ENCODE measurements at places on chromosomes 1 and 21.
A peak's percentile ranks its signal among the peaks of the same experiment; 100 is the strongest.

DNA sequence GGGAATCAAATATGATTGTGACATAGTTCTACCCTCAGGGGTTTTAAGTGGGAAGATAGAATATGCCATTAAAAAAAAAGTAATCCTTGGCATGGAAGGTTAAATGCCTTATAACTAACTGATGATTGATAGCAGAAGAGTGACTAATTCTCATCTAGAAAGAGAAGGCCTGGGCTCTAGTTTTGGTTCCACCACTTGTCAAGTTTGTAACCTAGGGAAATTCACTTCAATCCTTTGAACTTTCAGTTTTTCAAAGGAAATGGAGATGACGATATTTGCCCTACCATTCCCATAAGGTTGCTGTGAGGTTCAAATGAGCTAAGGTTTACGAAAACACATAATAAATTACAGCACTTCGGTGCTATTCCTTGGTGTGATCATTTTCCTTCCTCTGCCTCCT lies 88.5 kb downstream of the GPR88 start:
- no peak for DNase-seq

DNA sequence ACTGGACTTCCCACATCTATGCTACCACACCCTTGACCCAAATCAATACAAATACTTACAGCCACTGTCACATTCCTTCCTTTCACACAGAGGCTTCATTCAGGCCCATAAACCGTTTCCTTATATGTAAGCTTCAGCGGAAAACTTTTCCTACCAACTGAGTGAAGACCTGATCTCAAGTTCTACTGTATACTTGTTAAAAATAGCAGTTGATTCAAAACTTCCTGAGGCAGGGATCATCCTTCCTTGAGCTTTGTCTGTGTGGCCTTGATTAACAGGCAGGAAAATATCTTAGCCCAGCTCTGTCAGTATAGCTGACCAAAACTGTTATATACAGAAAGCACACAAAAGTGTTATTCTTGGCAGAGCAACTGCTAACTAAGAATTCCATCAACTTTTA lies 42.7 kb downstream of the DENND2C start:
- DNase-seq = no peak

DNA sequence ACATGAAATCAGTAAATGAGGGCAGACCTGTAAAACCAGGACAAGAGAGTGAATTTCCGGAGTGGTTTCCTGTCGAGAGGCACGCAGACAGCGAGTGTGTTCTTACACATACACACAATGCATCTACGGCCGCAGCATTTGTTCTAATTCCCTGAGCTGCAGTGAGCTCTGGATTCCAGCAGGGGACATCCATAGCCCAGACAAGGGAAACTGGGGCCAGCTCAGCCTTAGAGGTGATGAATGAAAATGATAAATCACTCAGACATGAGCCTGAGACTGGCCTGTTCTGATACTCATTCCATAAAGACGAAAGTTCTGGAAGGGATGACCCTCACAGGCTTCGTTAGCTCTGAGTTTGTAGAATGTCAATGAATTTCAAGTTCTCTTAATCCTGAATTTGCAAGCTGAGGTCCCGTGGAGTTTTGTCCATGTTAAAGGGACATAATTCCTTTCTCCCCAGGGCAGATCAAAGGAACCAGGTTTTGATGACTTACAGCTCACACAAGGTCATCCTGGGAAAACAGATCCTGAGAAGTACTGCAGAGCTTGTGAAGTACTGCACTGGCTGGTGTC lies 207.9 kb upstream of the C1orf87 start:
- no peak for DNase-seq

GRCh38 chr1:211237579-211237978 lies 21.6 kb upstream of the RCOR3 start:
- no peak for DNase-seq

DNA sequence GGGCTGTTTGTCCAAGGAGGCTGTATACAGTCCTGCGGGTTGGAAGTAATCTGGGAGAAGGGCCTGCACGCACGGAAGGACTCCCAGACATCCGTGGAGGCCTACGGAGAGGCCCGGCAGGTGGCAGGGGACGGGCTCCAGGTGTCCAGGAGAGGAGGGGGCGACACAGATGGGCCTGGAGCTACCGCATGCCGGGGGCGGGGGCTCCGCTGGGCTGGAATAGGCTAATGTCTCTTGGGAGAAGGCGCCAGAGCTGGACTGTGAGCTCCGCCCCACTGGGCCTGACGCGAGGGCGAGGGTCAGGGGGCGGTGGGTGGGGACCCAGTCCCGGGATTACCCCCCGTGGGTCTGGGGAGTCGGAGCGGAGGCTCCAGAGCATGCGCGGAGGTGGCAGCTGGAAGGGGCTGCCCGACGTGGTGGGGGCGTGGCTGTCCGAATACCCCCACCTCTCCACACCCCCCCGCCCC lies 659 bp downstream of the AGO1 start:
- DNase-seq = peak; percentile 59

DNA sequence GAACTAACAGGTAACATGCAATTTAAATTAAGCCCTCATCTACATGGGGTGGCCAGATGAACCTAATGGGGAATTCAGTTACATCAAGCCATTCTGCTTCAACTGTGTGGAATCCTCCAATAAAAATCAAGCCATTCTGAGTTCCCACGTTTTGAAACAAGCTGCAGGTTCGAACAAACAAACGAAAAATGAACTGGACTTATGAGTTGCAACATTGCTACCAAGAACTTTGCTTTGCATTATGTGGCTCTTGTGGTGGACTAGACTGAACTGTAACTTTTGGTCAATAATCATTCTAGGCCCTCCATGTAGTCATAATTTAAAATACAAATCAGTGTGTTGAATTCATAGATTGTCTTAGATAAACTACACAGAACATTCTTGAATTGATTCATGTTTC lies 517.2 kb downstream of the PTBP2 start:
- no peak for DNase-seq

DNA sequence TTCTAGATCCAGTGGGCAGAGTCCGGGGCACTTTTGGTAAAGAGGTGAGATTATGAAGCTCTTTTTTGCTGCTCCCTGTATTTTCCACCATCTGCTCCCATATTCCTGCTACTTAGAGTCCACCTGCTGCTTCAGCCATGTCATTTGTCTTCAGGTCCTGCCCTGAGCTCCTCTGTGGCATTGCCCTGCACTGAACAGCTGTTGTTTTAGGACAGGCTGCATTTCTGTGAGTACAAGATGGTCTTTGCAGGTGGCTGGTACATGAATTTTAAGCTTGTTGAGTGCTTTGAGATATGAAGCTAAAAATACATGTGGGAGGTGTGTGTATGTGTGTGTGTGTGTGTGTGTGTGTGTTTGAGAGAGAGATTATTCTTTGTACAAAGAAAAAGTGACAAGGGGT lies 21.9 kb downstream of the MT1HL1 start:
- no peak for DNase-seq

- DNase-seq = no peak
Measured at GRCh38 chr1:54952950-54953718, 27.3 kb upstream of the TMEM61 start.

DNA sequence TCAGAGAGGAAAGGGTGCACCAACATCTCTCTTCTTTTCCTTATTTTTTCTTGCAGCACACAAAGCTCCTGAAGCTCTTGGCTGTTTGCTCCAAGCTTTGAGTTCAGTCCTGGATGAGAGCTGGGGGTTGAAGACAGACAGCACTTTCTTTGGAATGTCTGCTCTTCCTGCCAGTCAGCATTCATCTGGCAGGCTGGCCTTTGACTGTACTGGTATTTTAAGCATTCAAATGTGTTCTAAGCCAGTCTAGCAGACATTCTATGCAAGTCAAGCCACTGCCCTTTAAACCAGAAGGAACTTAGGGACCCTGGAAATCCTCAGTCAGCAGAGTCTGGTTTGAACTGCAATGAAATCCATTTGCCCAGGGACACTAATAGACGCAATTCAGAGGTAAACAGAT lies 45.0 kb downstream of the XCL1 start:
- no peak for DNase-seq

GRCh38 chr1:27517907-27518718 lies 28.1 kb upstream of the WASF2 start:
- DNase-seq = no peak

GRCh38 chr1:74835051-74835450 lies 102.1 kb downstream of the TYW3 start:
- no peak for DNase-seq

- DNase-seq = no peak
Measured at GRCh38 chr1:27856561-27857343, 15.6 kb upstream of the THEMIS2 start.

DNA sequence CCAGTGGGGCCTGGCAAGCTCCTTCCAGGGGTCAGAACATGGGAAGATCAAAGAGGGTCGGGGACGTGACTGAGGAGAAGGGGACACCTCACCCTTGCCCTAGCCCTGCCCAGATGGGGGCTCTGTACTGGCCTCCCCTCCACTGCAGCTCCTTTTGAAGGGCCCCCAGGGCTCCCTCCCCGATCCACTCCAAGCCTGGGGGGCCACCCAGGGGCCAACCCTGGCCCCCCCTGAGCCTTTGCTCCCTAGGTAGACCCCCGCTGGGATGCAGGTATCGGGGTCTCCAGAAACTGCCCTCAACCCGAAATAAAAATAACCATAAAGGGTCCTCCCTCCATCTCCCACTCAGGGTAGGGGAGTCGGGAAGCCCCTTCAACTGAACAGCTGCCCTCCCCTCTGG lies 37.4 kb upstream of the FAM131C start:
- no peak for DNase-seq

GRCh38 chr1:34850382-34850781 lies 9.2 kb downstream of the SMIM12 start:
- DNase-seq = no peak

DNA sequence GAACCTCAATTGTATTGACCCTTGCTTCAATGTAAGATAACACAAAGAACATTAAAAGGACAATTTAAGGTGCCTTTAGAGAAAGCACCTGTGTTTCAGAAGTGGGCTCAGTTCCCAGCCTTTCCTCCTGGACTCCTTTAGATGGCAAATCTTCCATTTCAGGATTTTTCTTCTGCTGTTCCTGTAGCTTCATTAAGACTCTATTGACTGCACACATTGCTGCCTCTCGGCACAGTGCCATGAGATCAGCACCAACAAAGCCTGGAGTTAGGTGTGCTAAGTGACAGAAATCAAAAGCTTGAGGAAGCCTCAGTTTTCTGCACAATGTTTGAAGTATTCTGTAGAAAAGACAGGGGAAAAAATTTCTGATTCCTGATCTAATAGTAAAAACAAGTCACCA lies 40.6 kb downstream of the NVL start:
- no peak for DNase-seq

GRCh38 chr1:148379170-148379500 lies 104.0 kb downstream of the PPIAL4G start:
- no peak for DNase-seq

- no peak for DNase-seq
Measured at GRCh38 chr1:11308699-11309224, 35.8 kb downstream of the UBIAD1 start.

DNA sequence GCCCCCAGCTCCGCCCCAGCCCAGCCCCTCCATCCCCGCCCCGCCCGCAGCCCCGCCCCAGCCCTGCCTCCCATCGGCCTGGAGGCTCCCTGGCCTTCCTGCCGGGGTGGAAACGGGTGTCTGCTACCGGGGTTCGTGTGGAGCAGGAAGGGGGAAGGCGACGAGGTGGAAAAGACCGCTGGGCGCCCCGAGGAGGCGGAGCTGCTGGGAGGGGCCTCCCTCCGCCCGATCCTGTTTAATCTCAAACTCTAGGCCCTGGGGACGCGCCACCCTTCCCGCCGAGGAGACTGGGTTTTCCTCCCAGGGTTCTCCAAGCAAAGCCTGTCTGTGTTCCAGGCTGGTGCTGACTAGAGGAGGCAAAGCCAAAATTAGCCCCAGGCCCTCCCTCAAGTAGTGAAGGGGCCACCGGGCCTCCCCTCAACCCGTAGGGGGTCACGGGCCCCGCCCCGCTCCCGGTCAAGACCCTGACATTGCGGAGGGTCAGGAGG lies 16.2 kb upstream of the TTLL10 start:
- peak; percentile 67 for DNase-seq

DNA sequence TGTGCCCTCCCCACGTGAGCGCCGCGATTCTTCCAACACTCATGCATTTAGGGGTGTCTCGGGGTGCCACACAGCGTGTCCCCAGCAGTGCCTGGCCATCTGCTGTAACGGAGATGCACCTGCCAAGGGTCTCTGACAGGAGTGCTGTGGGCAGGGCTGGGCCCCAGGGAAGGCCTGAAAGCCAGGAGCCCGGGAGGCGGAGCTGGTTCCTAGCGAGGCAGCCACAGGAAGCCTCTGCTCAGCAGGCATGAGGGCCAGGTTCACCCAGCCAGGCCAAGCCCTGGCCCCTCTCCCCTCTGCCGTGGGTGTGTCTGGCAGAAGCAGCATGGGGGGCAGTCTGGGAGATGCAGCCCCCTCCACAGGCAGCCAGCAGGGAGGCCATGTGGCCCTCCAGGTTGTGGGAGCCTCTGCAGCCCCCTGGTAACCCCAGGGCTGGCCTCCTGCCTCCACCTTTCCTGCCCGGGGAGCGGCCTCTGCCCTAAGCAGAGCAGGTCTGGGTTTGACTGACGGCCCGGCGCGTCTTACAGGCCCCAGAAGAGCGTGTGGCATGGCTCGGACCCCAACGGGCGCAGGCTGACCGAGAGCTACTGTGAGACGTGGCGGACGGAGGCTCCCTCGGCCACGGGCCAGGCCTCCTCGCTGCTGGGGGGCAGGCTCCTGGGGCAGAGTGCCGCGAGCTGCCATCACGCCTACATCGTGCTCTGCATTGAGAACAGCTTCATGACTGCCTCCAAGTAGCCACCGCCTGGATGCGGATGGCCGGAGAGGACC lies 30.4 kb downstream of the SLC19A1 start:
- DNase-seq = no peak

- no peak for DNase-seq
Measured at GRCh38 chr1:29830383-29830782, 594.1 kb downstream of the PTPRU start.

DNA sequence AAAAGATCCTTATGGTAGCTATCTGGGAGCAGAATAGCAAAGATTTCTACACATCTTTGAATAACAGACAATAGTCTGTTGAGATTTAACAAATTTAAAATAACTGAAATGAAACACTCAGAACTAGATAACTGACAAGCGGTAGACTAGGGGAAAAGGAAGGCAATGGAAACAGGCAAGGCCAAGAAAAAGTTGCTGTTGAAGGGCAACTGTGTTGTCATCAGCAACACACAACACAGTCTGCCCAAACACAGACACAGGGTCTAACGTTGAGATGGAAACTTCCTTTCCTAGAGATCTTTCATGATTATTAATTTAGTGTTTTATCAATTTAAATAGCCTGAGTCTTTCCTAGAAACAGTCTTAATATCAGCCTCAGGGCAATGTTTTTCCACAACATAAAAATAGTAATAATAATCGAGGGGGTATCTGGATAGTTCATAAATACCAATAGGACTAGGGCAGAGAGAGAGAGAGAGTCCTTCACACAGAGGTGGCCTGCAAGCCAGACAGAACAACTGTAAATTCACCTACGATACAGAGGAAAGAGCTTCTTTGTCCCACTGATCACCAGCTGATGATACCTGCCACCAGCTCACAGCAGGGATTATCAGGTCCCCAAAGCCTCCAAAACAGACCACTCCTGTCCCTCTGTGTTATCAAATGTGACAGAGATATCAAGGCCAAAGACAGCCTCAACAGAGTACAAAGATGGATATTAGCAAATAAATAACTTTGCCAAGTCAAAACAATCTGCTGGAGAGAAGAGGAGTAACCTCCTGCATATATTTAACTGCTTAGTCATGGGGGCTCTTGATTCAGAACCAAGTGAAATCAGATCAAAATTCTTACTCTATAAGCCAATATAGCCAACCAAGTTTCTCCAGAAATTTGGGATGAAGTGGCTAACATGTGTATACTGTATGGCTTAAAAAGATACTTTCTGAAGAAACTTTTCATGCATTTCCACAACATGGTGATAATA lies 245.3 kb downstream of the SLC45A1 start:
- DNase-seq = no peak

Measured in CD4-positive, alpha-beta T cell treated with Interleukin-1 beta for 1 hour (primary cell).